ENCODE measurements at places on chromosomes 7 and 10.

GRCh38 chr7:155283565-155284194 is 14.0 kb upstream of the INSIG1 start:
- DNase-seq: no peak

GRCh38 chr7:71652510-71652909 is 520.6 kb downstream of the GALNT17 start:
- no peak for DNase-seq

DNA sequence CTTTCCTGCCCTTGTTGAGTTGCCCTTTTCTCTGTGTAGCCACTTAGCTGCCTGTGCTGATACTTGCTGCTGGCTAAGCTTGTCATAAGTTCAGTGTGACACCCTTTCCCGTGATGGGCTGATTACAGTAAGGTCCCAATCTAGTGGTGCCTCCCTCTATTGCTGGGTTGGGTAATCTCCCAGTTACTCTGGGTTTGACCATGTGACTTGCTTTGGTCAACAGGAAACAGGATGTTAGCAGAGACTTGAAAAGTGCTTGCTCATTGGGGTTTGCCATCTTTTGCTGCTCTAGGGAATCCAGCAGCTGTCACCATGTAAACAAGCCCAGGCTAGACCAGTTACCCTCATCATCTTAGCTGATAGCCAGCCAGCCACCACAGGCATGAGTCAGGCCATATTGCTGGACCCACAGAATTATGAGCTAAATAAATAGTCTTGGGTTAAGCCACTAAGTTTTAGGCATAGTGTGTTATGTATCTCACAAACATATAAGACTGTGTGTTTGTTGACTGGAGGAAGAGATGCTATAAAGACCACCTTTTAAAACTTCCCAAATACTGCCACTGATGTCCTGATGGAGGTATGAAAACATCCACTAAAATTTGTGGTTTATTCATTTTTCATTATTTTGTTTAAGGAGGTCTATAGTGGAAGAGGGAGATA is 4.0 kb upstream of the LEP start:
- no peak for DNase-seq

DNA sequence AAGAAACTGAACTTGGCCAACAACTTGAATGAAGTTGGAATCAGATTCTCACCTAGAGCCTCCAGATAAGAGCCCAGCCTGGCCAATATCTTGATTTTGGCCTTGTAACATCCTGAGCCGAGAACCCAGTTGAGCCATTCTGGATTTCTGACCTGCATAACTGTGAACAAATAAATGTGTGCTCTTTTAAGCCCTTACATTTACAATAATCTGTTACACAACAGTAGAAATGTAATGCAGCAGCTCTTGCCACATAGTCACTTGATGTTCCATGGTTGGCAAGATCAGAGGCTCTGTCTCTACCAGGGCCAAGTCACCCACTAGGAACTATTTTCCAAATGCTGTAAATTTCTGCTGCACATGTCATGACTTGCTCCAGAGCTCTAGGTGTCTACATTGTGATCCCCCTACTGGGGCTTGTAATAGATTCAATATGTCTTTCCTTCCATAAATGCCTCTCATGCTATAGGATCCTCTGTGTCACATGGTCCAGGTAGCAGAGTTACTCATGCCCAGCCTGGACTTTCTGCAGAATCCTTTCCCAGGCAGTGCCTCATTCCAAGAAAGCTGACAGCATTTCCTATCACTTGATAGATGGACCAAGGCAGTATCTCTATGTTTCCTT is 11.4 kb upstream of the RBM20 start:
- DNase-seq: no peak

DNA sequence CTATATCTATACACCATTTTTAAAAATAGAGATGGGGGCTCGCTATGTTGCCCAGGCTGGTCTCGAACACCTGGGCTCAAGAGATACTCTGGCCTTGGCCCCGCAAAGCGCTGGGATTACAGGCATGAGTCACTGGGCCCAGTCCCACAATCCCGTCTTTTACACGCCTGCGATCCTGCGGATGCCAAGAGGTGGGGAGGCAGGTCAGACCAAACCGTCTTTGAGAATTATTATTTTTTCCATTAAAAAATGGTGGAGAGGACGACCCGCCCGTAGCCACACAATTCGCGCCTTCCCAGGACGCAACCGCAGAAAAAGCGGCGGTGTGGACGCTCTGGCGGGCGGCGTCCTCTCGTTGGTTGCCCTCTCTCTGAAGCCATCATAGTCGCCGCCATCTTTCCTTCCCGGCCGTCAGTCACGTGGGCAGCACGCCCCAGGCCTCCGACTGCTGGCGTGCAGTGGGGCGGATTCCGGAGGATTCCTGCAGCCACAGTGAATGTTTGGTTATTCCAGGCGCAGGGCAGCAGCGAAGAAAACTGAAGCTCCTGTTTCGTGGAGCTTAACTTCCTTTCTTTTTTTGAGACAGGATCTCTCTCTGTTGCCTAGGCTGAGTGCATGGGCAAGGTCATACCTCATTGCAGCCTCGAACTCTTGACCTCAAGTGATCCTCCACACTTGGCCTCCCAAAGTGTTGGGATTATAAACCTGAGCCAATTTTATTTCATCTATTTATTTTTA is 9.9 kb upstream of the EPHB4 start:
- DNase-seq: peak; percentile 82

- no peak for DNase-seq
Measured at GRCh38 chr10:43842496-43842895, 193.8 kb upstream of the ZNF32 start.

Measured in WERI-Rb-1 (cell line).